SJSA1 (cell line): ENCODE measurements at places on chromosomes 5 and 9. TPM values are rescaled to one million over a fixed set of nuclear protein-coding genes. Genes with fewer than 3 reads are reported as not detected.
A peak's percentile ranks its signal among the peaks of the same experiment; 100 is the strongest.

PCDHA3 gene
- 0.05 TPM in 1 of 2 replicates, not detected in the other for total RNA-seq

UQCRQ gene
- 330 and 440 TPM in 2 replicates for total RNA-seq

PCDHGA8 gene
- 0.32 and 1.1 TPM in 2 replicates for total RNA-seq

CDH18 gene
- total RNA-seq = not detected in 2 replicates

TLX3 gene
- total RNA-seq = not detected in 2 replicates

ARSI gene
- total RNA-seq = 0.21 TPM in 1 of 2 replicates, not detected in the other

GRCh38 chr9:105972466-105973204, 278.3 kb downstream of the TMEM38B start:
- H3K27ac ChIP-seq = no peak overlapping the region
- no peaks in the 10 kb centered on the region for H3K36me3 ChIP-seq
- no peak overlapping the region for H3K4me3 ChIP-seq
- no peaks in the 10 kb centered on the region for H3K27me3 ChIP-seq
- H3K4me1 ChIP-seq = peaks cover 21% of the 10 kb centered on the region

GRCh38 chr9:83554278-83554677, 16.1 kb upstream of the FRMD3 start:
- DNase-seq = no peak
- no peaks in the 10 kb centered on the region for H3K4me1 ChIP-seq
- H3K4me3 ChIP-seq = no peak overlapping the region
- no peaks in the 10 kb centered on the region; the same call in 1 of the 2 replicates for H3K27me3 ChIP-seq

- no peaks in the 10 kb centered on the region for H3K36me3 ChIP-seq
- H3K4me1 ChIP-seq = peaks cover 12% of the 10 kb centered on the region
- no peak for DNase-seq
- no peak overlapping the region for H3K4me3 ChIP-seq
These were observed 279.8 kb upstream of the TNC start for GRCh38 chr9:115397591-115398312.

- H3K27me3 ChIP-seq = no peaks in the 10 kb centered on the region
- H3K4me3 ChIP-seq = no peak overlapping the region
- no peak for DNase-seq
- H3K36me3 ChIP-seq = peaks cover 24% of the 10 kb centered on the region
- H3K27ac ChIP-seq = peak overlapping the region; percentile 21; the same call in 1 of the 2 replicates
These were observed 18.5 kb upstream of the EXOC3 start for GRCh38 chr5:424301-425110.

DNA sequence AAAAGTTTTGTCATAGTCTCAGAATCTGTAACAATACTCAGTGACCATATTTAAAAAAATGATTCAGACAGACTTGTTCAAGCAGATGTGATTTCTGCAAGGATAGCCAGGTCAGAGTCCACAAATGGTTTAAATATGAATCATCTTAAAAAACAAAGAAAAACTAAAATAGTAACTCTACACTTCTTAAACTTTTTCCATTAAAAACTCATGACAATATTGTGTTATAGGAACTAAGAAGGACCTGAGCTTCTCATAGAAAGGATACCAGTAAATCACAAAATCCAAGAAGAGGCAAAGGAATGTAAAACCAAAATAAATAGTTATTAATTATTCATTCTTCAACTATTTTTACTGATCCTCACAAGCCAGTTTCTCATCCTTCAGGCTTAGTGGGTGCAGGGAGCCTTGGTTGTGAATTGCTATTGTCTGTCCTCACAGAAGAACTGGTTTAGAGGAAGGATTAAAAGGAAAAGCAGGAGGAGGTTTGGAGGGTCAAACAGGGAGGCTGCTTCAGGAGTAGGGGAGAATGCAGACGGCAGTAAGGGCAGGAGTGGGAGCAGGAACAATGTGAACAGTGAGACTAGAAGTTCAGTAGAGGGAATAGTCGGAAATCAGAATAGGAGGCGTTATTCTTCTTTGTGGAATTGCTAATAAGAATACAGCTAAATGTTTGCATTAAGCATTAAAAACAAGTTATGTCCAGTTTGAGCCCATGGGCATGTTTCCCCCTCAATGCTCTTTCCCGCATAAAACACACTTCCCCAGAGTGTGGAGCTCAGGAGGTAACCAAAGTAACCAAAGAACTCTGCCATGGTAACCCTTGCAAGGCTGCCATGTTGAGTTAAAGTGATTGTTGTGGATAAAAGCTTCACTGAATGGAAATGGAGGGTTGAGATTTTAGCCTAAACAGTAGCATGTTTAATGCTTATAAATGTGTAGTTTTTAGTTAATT, 110.7 kb downstream of the CCDC192 start:
- no peak overlapping the region for H3K4me3 ChIP-seq
- peak; percentile 89 for DNase-seq
- peak overlapping the region; percentile 75 for H3K27ac ChIP-seq

GRCh38 chr9:109452761-109453160, 45.3 kb downstream of the PTPN3 start:
- DNase-seq = peak; percentile 26
- H3K4me3 ChIP-seq = no peak overlapping the region
- peaks cover 26% of the 10 kb centered on the region for H3K4me1 ChIP-seq
- H3K27ac ChIP-seq = peak overlapping the region; percentile 43
- no peaks in the 10 kb centered on the region for H3K27me3 ChIP-seq

- no peak for DNase-seq
- no peak overlapping the region for H3K27ac ChIP-seq
- no peak overlapping the region for H3K4me3 ChIP-seq
- no peaks in the 10 kb centered on the region for H3K36me3 ChIP-seq
- H3K27me3 ChIP-seq = peaks cover 5% of the 10 kb centered on the region; the same call in 1 of the 2 replicates
- H3K4me1 ChIP-seq = no peaks in the 10 kb centered on the region
These were observed 32.7 kb downstream of the GAPT start for GRCh38 chr5:58523956-58524355.

DNA sequence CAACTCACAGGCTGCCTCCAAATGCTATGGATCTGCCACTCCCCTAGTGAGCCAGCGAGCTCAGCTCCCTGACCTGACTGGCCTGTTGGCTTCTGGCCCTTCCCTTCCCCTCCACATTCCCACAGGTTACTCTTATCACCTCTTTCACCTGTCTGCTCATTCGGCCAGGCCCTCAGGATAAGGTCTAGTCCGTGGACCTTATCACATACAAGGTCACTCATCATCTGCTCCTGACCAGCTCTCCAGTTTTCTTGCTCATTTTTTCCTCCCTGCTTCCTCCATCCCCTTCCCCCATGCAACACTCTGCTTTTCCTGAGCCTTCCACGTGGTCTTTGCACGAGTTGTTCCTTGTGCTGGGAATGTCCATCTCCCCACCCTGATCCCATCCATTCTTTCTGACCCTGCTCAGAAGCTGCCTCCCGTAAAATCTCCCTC, 25.9 kb upstream of the NDST1 start:
- no peaks in the 10 kb centered on the region for H3K27me3 ChIP-seq
- H3K4me1 ChIP-seq = peaks cover 53% of the 10 kb centered on the region
- DNase-seq = no peak
- H3K4me3 ChIP-seq = no peak overlapping the region
- no peak overlapping the region for H3K27ac ChIP-seq

DNA sequence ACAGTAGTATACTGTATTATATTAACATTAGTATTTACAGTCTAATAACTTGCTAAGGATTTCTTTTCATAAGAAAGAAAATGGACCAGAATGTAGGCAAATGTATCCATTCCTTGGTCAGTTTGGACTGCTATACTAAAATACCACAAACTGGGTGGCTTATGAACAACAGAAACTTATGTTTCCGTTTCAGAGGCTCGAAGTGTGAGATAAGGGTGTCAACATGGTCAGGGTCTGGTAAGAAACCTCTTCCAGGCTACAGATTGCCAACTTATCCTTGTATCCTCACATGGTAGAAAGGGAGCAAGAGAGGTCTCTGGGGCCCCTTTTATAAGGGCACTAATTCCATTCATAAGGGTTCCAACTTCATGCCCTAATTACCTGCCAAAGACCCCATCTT, 9.2 kb upstream of the ESM1 start:
- DNase-seq = no peak
- no peaks in the 10 kb centered on the region for H3K27me3 ChIP-seq
- no peak overlapping the region for H3K27ac ChIP-seq
- no peaks in the 10 kb centered on the region for H3K36me3 ChIP-seq
- H3K4me1 ChIP-seq = peaks cover 46% of the 10 kb centered on the region

DNA sequence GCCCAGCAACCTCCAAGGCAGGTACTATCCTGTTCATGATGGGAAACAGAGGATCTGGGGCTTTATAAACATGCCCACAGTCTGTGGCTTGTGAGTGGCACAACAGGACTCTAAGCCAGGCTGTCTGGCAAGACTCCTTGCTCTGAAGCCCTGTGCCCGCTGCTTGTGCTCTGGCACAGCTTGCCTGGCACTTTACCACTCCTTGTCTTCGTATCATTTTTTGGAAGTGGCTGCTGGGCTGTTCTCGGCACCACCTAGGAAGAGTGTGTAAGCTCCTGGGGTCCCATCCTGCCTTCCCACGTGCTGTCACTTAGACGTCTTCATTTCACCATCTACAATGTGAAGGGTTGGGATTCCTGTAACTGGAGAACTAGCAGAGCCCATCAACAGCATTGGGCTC, 59.3 kb upstream of the GLRX start:
- H3K4me3 ChIP-seq = no peak overlapping the region
- H3K27me3 ChIP-seq = no peaks in the 10 kb centered on the region
- peaks cover 5% of the 10 kb centered on the region; the same call in 1 of the 2 replicates for H3K4me1 ChIP-seq
- no peak overlapping the region for H3K27ac ChIP-seq
- no peak for DNase-seq
- H3K36me3 ChIP-seq = peaks cover 16% of the 10 kb centered on the region

- DNase-seq = no peak
- no peaks in the 10 kb centered on the region for H3K4me1 ChIP-seq
- no peak overlapping the region for H3K4me3 ChIP-seq
- no peak overlapping the region for H3K27ac ChIP-seq
- no peaks in the 10 kb centered on the region for H3K27me3 ChIP-seq
These were observed 114.5 kb downstream of the MAT2B start for GRCh38 chr5:163619951-163620350.

- DNase-seq = no peak
- peaks cover 10% of the 10 kb centered on the region for H3K4me1 ChIP-seq
- H3K4me3 ChIP-seq = no peak overlapping the region
- no peaks in the 10 kb centered on the region for H3K27me3 ChIP-seq
- H3K36me3 ChIP-seq = no peaks in the 10 kb centered on the region
- H3K27ac ChIP-seq = no peak overlapping the region
These were observed 28.1 kb downstream of the ARHGAP26 start for GRCh38 chr5:142798099-142798770.

DNA sequence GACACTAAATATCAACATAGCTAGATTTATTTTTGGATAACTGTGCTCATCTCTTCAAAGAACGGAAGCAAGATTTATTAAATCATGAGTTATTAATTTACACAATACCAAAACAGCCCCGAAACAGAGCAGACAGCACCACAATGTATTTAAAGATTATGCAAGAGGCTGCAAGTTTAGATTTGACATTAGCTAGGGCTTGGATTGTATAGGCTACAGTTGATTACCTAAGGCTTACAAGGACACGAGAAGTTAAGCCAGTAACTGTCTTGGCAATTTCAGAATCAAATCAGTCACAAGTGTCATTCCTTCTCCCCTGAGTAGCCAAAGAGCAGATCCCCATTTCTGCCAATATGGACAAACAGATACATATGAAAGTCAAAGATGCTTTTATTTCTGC, 152.6 kb downstream of the MED27 start:
- no peaks in the 10 kb centered on the region for H3K36me3 ChIP-seq
- no peaks in the 10 kb centered on the region for H3K4me1 ChIP-seq

DNA sequence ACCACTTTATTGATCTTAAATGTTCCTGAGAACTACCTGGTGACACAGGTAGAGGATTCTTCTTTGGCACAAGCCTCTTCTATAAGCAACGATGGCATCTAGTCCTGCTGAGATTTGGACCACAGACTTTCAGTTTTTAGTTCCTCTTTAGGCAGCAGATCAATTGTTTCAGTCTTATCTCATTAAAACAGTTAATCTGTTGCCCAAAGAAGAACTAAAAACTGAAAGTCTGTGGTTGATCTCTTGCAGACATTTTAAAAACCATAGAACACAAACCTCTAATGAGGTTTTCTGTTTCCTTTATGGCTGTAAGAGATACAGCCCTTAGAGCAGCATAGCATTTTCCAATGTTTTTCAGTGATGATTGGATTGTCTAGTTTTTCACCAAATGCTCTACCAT, 480.9 kb downstream of the MTRR start:
- no peaks in the 10 kb centered on the region for H3K4me1 ChIP-seq
- no peaks in the 10 kb centered on the region for H3K27me3 ChIP-seq
- no peak overlapping the region for H3K4me3 ChIP-seq
- no peak for DNase-seq
- no peak overlapping the region for H3K27ac ChIP-seq
- no peaks in the 10 kb centered on the region for H3K36me3 ChIP-seq

DNA sequence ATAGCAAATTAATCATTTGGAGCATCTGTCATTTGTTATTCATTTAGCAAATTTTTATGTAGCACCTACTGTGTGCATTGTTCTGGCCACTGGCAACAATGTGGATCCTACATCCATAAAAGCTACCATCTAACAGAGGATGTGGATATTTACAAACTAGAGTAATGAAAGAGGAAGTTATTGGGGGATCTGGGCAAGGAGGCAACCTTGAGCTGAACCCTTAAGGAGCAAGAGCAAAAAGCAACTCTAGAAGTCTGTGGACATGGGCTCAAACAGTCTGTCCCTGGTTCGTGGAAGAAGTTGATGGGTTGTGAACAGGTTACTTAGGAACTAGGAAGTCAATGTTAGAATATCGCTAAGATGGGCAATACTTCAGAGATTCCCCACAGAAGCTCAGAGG, 259.9 kb downstream of the SYK start:
- peaks cover 38% of the 10 kb centered on the region for H3K4me1 ChIP-seq
- DNase-seq = no peak
- no peaks in the 10 kb centered on the region for H3K27me3 ChIP-seq
- no peak overlapping the region for H3K4me3 ChIP-seq
- peak overlapping the region; percentile 54 for H3K27ac ChIP-seq

DNA sequence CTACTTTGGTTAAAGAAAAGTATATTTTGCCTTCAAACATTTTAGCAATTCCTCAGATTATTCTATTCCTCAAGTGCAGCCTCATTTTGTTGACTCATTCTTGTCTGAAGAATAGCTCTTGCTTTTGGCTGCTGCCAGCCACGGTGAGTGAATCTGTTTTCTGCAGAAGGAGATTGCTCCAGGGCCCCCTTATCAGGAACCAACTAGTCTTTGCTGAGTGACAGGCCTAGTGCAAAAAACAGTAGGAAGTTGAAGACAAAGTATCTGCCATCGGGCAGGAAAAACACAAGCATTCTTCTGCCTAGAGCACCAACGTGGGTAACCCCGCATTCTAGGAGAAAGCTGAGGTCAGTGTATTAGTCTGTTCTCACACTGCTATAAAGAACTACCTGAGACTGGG, 42.3 kb downstream of the ZNF883 start:
- no peak overlapping the region for H3K4me3 ChIP-seq
- no peak for DNase-seq
- H3K27me3 ChIP-seq = no peaks in the 10 kb centered on the region
- H3K4me1 ChIP-seq = no peaks in the 10 kb centered on the region
- no peak overlapping the region for H3K27ac ChIP-seq
